ENCODE measurements at places on chromosomes 12 and 14.

DNA sequence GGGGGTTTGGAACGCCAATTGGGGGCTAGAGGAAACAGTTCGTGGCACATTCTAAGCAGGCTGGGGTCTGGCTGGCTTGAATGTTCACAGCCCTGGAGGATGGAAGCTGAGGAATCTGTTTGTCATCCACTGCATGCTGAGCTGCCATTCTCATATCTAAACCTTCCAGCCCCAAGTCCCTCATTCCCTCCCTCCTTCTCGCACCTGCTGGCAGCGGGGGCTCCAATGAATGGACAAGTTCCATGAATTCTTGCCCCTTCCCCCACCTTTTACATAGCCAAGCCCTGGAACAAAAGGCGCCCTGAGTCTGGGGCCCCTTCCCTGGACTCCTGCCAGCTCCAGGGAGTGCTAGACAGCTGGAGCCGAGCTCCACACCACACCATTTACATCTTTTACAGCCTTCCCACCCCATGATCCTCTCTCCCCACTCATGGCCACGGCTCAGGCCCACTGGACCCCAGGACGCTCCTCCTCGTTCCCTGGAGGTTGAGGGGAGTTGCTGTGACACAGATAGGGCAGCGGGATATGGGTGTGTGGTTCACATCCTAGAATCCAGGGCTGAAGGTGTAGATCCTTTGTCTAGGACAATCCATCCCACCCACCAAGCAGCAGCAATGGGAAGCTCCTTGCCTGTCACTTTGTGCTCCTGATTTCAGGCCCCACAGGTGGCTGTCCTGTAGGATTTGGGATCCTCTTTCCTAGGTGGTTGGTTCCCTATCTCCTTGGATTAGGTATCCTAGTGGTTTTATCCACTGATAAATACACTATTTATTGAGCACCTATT lies 21.7 kb upstream of the VRTN start:
- DNase-seq, result peak; percentile 93

- no peak for DNase-seq
Measured at GRCh38 chr12:118958520-118958919, 22.8 kb upstream of the SRRM4 start.

DNA sequence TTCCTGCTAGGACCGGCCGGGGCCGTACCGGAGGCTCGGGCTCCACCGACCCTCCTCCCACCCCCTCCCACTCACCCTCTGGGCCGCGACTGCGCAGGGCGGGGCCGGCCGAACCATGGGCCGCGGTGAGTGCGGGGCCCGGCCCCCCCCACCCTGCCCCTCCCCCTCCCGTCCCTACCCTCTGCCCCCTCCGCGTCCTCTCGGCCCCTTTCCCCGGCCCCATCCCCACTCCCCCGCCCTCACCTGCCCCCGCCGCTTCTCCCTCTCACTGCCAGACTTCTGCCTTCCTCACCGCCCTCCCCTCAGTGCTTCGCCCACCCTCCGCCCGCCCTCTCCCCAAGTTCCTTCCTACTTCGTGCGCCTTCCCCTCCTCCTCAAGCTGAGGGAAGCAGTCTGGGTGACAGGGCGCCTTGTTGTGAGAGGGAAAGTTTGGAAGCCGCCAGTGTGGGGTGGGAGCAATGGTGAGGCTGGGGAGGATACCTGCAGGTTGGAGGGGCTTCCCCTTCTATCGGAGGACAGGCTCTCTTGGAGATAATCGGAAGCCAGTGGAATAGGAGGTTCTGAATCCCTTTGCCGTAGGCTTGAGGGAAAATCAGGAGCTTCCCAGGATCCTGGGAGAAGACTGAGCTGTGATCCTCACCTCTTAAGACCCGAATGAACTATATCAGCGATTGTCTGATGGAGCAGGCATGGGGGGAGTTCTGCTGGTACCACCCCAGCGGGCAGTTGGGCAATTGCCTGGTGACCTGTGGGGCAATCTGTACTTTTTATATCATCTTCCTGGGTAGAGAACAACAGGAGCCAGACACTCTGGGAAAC lies 472 bp downstream of the MBD6 start:
- peak; percentile 73 for DNase-seq

DNA sequence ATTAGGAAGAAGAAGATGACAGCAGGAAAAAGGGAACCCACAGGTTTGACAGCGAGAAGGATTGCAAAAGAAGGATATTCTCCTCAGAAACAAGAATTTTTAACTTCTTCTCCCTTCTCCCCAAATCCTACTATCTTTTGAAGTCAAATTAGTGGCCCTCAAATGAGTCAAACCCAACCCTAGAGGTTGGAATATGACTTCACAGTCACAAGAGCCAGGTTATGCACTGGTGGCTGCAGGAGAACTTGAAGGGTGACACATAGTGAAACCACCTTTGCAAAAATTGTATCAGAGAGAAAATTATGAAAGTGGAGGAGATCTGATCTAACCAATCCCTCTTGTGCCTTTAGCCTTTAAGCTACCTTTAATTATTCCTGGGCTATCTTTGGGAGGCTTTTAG lies 386.2 kb upstream of the CCDC196 start:
- DNase-seq, result no peak

All from large intestine (tissue), 12 donors.